A549 treated with AZD2906 at 1 μM for 4 hours (cell line): ENCODE measurements at places on chromosomes 5 and 9. TPM values are rescaled to one million over a fixed set of nuclear protein-coding genes. Genes with fewer than 3 reads are reported as not detected.

Gene PCDHB12
- total RNA-seq = 0.01 to 0.02 TPM in 2 of 5 replicates, not detected in the others

Gene LCN12
- 0.58 to 2.4 TPM (median 1.5 TPM) in 5 replicates for total RNA-seq

Gene CCDC192
- total RNA-seq = not detected in 5 replicates

Gene ZFP2
- not detected in 5 replicates for total RNA-seq

Gene SCGB3A2
- total RNA-seq = not detected in 5 replicates

Gene LECT2
- total RNA-seq = not detected in 5 replicates

Gene ENDOG
- total RNA-seq = 16.5 to 37.5 TPM (median 36.8 TPM) in 5 replicates

Gene PCDHA10
- 0.01 to 0.02 TPM (median 0.01 TPM) in 3 of 5 replicates, not detected in the others for total RNA-seq

Gene DRD1
- total RNA-seq = 0.02 to 0.11 TPM (median 0.05 TPM) in 5 replicates

Gene MAP1B
- total RNA-seq = 30.7 to 55.9 TPM (median 35.1 TPM) in 5 replicates

Gene UGCG
- 23.8 to 28.1 TPM (median 24.5 TPM) in 5 replicates for total RNA-seq

Gene SOWAHA
- 0.08 to 0.16 TPM (median 0.10 TPM) in 5 replicates for total RNA-seq

Gene SLC2A6
- total RNA-seq = 17.1 to 21.5 TPM (median 19.5 TPM) in 5 replicates

Gene TMEM171
- 4.0 to 5.8 TPM (median 4.7 TPM) in 5 replicates for total RNA-seq

Gene GABRP
- not detected in 5 replicates for total RNA-seq

Gene WNT8A
- total RNA-seq = not detected in 5 replicates

Gene PPP6C
- total RNA-seq = 24.1 to 26.0 TPM (median 25.7 TPM) in 5 replicates

Gene TAS2R1
- total RNA-seq = not detected in 5 replicates

Gene ARHGEF39
- total RNA-seq = 11.1 to 18.8 TPM (median 16.6 TPM) in 5 replicates

Gene WNK2
- total RNA-seq = 4.2 to 7.8 TPM (median 6.0 TPM) in 5 replicates

Gene ANXA2R
- 2.6 to 3.9 TPM (median 3.0 TPM) in 5 replicates for total RNA-seq

Gene CNTNAP3
- 8.0 to 10.7 TPM (median 8.8 TPM) in 5 replicates for total RNA-seq

Gene TAF11L13
- total RNA-seq = not detected in 5 replicates

Gene IL5
- total RNA-seq = not detected in 5 replicates

Gene PIP5KL1
- 1.1 to 2.4 TPM (median 1.8 TPM) in 5 replicates for total RNA-seq
